ENCODE measurements at places on chromosomes 16 and 17. TPM values are rescaled to one million over a fixed set of nuclear protein-coding genes. Genes with fewer than 3 reads are reported as not detected.

- no peak for DNase-seq
Measured at GRCh38 chr17:40473573-40474365, 27.7 kb downstream of the TNS4 start.

- DNase-seq: no peak
Measured at GRCh38 chr16:46826631-46827030, 4.3 kb downstream of the C16orf87 start.

DNA sequence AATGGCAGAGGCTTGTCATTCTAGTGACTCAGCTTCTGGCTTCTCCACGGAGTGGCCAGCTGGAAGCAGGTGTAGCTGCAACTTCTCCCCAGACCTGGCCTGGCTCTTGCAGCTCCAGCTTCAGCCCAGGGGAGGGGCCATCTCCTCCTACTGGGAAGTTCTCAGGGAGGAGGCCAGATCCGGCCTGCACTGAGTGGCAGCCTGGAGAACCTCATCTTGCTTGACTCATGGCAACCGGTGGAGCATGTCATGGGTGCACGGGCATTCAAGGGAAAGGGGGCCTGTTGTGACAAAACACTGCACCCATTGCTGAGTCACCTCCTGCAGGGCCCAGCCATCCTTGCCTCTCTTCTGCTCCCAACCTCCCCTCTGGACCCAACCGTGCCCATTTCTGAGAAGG, 273.9 kb upstream of the MAF start:
- DNase-seq: no peak

- no peak for DNase-seq
Measured at GRCh38 chr17:50677851-50678375, 29.8 kb downstream of the ANKRD40 start.

DNA sequence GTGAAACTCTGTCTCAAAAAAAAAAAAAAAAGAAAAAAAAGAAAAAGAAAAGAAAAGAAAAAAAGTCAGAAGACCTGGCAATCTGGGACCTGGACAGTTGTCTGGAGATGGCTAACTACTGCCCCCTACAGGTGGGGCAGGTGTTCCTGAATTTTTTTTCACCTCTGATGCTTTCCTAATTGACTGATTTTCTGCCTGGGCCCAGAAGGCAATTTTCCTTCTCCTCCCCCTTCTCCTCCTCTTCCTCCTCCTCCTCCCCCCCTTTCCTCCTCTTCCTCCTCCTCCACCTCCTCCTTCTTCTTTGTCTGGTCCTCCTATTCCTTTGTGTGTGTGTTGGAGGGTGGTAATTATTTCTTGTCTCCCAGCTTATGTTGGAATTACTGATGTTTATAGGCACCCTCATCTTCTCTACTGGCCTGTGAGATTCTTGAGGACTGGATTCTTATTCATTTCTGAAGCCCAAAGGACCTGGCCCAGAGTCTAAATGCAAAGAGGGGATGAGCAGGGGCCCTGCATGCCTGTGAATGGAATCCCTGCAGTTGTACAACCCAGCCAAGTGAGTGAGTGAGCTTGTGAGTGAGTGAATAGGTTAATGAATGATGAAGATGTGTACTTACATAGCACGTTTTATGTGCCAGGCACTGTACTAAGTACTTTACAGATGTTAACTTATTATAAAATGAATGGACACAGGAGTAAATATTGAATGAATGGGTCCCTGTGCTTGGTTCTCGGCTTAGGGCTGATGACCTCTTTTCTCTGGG, 26.9 kb downstream of the IRX5 start:
- peak; percentile 51 for DNase-seq

- no peak for DNase-seq
Measured at GRCh38 chr16:82460766-82461165, 166.0 kb upstream of the CDH13 start.

DNA sequence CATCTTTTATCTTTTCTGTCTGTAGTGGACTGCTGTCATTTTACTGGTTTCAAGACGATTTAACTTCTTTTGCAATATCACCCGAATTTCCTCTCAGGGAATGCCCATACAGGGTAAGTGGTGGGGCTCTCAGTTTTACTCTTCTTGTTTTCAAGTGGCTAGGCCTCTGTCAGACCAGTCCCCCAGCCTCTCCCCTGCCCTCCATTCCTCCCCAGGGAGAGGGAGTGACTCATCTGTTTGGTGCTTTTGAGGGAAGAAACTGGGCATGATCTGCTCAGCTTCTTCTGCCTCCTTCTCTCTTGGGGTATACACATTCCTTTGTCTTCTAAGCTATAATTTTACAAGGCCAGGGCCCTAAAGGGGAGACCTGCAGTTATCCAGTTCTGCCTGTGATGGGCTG, 332.0 kb downstream of the CBLN1 start:
- DNase-seq: no peak

GRCh38 chr17:40361925-40362695, 2.4 kb downstream of the GJD3 start:
- DNase-seq: no peak

- DNase-seq: no peak
Measured at GRCh38 chr16:80477838-80478237, 63.0 kb upstream of the DYNLRB2 start.

- no peak for DNase-seq
Measured at GRCh38 chr16:53486230-53486629, 16.8 kb downstream of the AKTIP start.

Gene WFDC1
- total RNA-seq: not detected

Gene UNKL
- 112 TPM for total RNA-seq

Gene ITGAL
- total RNA-seq: 0.50 TPM

Gene KRTAP4-1
- not detected for total RNA-seq

Gene GCGR
- total RNA-seq: not detected

Gene MMP25
- total RNA-seq: 0.28 TPM

Gene RASL10B
- total RNA-seq: 0.11 TPM

Gene ENPP7
- total RNA-seq: not detected
